ENCODE measurements at places on chromosomes 2 and 18.

- DNase-seq = peak; percentile 68
Observed at GRCh38 chr2:96916646-96917543, 47.0 kb upstream of the SEMA4C start.

DNA sequence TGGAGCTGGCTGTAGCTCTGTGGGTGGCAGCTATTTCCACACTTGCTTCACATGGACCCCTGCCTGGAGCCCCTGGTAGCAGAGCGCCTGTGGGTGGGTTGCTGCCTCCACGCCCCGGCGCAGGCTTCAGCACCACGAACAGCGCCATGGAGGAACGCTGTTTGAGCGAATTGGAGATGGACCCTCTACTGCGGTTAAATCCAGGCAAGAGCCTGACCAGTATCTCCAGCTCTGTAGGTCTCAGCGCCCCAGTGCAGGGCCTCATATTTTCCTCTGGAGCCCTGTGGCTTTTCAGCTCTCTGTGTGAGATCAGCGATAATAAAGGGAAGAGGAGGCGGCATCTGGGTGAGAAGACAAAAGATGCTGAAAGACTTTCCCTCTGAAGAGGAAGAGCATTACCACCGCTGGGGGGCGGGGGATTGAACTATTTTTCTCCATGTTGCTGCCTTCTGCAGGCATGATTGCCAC, 12.0 kb downstream of the ONECUT2 start:
- peak; percentile 68 for DNase-seq

DNA sequence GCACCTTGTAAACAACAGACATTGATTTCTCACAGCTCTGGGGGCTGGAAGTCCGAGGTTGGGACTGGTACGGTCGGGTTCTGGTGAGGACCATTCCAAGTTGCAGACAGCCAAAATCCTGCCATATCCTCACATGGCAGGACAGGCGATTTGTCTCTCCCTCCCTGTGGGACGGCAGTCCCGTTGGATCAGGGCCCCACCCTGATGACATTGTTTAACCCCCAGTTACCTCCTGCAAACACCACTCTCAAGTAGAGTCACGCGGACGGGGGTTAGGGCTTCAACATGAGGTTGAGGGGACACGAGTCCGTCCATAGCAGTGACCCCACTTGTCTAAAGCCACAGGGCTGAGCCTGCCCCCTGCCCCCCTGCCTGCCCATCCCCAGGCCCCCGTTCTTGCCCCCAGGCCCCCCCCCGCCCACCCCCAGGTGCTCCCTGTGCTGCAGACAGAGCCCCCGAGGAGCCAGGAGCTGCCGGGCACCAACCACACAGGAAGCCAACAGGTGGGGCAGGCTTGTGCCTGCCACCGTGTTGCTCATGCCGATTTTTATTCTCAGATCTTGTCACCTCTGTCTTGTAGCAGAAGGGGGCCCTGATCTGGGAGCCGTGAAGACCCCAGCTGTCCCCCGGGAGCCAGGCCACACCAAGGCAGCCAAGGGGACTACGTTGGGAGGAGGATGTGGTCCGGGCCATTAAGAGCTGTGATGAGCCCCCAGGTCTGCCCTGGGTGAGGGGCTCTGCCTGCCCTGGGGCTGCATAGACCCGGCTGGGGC, 82.2 kb downstream of the NFATC1 start:
- no peak for DNase-seq

GRCh38 chr2:36395866-36396265, 40.3 kb downstream of the CRIM1 start:
- DNase-seq = no peak

DNA sequence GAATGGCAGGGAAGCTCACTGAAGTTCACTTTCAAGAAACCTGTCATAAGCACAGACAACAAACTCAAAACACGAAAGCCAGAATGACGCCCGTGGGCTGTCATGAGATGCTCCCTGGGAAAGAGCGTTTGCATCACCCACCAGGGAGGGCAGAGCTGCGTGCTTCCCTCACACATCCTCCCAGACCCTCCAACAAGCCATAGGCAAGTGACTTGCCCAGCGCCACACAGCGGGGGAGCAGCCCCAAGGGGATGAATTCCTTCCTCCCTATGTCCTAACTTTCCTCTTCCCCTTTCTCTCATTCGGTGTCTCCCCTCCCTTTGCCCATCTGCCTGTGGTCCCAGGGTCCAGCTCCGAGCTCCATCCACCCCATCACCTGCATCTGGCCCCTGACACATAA, 10.7 kb downstream of the BIN1 start:
- no peak for DNase-seq

DNA sequence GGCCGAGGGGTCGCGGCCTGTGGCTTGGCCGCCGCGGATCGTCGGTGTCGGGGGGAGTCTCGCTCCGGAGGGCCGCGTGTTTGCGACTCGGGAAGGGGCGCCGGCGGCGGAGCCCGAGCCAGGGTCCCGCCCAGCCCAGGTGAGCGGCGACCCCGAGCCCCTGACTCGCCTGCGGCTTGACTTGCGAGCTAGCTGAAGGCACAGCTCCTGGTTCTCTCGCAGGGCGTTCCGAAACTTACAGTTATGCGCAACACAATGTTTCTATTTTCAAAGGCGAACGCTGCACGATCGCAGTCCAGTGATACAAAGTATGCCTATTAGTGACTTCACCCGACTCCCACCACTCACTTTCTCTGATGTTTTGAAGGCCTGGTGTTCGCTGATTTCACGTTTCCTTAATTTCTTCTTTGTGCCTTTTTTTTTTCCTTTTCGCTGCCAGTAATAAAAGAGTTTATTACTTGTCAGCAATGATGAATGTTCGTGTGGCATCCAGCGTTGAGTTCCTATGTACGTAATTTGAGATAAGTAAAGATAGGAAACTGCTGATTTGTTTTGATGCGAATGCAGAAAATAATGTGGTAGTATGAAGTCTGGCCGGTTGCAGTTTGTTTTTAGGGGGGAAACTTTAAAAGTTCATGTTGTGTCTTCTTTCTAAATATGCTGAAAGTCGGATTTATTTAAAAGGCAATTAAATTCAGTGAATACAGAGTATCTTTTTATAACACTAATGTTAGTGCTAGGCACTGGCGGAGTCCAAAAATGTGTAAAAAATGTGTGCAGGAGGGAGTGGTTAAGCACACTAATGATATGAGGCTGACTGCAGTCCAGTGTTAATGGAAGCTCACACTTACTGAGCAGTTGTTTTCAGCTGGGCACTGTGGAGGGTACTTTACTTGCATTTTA, 706 bp downstream of the UBXN2A start:
- peak; percentile 32 for DNase-seq

- DNase-seq = no peak
Observed at GRCh38 chr2:40361478-40361877, 90.4 kb downstream of the SLC8A1 start.

- peak; percentile 36 for DNase-seq
Observed at GRCh38 chr2:186442885-186443284, 43.2 kb upstream of the ZC3H15 start.

DNA sequence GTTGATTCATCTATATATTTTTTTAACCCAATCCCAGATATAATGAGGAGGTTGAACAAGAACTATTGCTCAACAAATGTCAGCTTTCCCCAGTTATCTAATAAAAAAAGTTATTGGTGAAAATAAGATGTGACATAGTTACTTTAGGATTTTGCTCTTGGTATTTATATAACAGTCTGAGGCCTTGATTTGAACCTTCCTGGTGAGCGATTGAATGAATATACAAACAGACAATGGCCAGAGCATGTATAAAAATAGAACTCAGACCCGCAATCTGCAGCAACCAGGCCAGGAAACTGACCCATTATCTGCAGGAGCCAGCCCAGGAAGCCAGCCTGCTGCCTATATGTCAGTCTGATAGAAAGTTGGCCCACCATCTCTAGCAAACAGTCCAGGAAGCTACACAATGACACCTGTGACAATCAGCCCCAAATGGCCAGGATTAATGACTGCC, 81.6 kb downstream of the HS6ST1 start:
- DNase-seq = no peak

DNA sequence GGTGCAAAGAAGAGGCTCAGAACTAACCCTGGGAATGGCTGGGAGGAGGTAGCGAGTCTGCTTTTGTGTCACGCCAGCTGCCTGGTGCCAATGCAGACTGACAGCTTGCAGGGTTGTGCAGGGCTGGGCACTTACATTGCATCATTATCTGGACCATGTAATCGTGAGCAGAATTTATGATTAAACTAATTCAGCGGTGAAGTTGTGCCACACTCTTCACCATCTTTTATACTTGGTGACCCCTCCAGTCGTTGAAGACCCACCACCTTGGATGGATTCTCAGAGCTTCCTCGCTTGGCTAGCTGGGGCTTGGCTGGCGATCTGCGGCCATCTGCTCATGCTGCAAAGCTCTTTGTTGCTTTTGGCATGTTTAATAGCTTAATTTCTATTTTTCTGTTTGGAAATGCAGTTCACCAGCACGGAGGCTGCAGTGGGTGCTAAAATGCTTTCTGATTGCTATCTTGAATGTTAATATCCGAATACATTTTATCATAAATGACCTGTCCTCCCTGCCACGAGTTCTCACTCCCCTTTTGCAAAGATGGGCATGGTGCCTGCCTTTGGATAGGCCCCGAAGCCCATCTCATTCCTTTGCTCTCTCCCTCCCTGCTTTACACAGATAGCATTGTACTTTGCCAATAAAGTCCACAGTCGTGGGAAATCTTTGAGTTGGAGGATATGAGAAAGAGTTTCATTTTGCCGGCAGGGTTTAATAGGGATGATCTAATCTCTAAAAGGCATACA, 188.2 kb downstream of the PRKCE start:
- DNase-seq = peak; percentile 84

DNA sequence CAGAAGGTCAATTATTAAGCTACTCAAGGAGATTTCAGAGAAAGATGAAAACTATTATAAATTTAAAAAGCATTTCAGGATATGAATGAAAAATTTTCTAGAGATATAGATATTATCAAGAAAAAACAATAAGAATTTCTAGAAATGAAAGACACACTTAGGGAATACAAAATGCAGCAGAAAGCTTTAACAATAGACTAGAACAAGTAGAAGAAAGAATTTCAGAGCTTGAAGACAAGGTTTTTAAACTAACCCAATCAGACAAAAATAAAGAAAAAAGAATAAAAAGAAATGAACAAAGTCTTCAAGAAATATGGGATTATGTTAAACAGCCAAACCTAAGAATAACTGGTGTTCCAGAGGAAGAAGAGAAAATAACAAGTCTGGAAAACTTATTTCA, 34.4 kb downstream of the FLACC1 start:
- DNase-seq = no peak

- DNase-seq = no peak
Observed at GRCh38 chr2:164969909-164970690, 14.8 kb upstream of the SLC38A11 start.

DNA sequence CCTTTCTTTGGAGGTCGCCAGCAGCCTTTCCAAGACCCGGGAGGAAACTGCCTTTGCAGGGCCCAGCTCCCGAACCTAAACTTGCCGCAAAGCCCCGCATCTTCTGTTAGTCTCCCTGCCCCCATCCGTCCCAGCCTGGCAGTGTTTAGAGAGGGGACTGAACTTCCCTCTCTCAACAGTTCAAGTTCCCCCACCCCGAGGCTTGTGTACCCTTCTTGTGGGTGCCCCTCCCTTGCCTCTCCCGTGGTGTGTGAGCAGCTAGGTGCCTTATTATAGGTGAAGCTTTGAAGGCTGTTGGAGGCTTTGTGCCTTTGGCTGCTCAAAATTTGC, 1.4 kb downstream of the LBH start:
- no peak for DNase-seq

- no peak for DNase-seq
Observed at GRCh38 chr2:96523659-96524481, 12.7 kb upstream of the ARID5A start.

DNA sequence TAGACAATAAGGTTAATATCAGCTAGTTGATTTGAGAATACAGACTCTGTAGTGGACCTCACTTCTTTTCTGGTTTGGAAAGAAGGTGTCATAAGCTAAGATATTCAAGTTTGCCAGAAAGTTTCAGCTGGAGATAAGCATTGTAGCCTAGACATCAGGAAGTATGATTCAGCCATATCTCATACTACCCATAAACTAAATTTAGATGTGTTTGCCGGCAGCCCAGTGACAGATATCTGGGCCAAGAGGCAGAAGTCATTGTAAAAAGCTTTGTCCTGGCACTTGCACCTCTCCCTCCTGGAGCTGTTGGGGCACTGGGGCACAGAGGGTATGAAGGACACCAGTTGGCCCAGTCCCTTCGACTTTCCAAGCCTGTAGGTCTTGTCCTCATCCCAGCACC, 128.0 kb downstream of the EPHA4 start:
- no peak for DNase-seq

DNA sequence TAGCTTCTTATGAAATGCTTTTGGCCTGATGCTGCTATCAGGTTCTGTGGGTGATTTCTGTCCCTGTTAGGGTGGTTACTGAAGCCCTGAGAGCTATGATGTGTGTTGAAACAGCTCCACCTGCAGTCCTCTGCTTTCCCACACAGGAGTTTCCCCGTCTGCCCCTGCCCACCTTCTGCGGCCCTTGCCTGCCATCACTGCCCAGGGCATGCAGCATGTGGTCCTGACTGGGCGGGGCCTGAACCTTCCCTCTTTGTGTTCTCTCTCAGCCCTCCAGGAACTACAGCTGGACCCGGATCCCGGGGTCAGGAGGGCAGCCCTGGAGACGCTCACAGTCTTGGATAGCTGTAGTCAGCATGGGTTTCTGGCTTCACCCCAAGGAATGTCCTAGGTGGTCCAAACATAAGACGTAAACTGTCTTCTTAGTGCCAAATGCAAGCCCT, 21.4 kb downstream of the HJURP start:
- DNase-seq = peak; percentile 38

- no peak for DNase-seq
Observed at GRCh38 chr2:1511455-1511854, 98.2 kb downstream of the TPO start.

GRCh38 chr2:75729861-75730260, 19.1 kb upstream of the GCFC2 start:
- peak; percentile 62 for DNase-seq

GRCh38 chr2:217626926-217627325, 375.9 kb downstream of the TNS1 start:
- no peak for DNase-seq

GRCh38 chr18:26462355-26462754, 86.0 kb downstream of the KCTD1 start:
- DNase-seq = no peak
